NCI-H524 treated with DMSO at 0.1 percent for 48 hours (cell line): ENCODE measurements at places on chromosomes 6 and 20.

- no peak for DNase-seq
These were observed 247.7 kb downstream of the SOD2 start for GRCh38 chr6:159445351-159445750.

- no peak for DNase-seq
These were observed 45.4 kb upstream of the SPTLC3 start for GRCh38 chr20:12963416-12963815.

DNA sequence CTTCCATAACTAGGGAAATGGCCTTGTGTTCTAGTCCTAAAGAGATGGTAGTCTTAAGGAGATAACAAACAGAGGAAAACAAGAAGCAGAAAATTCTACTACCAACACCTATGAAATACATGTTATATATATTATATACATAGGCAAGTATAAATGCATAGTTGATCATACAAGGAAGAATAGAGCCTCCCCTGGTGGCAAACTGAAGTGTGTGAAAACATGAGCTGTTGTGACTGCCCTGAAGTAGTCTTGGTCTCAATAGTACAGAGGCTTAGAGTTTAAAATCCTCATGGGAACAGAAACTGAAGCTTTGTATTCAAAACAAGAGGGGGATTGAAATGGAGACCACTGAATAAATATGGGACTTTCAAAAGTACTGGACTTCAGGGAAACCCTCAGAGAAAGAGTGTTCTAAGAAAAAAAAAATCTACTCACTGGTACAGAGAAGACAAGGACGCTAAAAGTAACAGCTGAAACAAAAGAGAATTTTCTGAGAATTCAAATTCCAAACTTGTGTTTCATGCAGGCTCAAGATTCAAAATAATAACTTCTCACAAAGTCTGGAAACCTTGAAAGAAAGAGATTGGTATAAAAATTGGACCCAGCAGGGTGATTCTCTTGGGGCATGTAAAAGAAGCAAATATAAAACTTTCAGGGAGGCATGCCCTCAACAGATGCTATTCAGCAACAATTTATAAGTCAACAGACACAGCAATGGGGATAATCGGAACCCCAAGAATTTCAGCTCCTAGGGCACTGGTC, 59.7 kb upstream of the SAMD3 start:
- DNase-seq, result peak; percentile 7

- no peak for DNase-seq
These were observed 424.2 kb downstream of the FOXA2 start for GRCh38 chr20:22160101-22160652.

- no peak for DNase-seq
These were observed 227.4 kb upstream of the PLN start for GRCh38 chr6:118320652-118321051.

GRCh38 chr6:110392727-110393126, 22.6 kb downstream of the DDO start:
- no peak for DNase-seq

DNA sequence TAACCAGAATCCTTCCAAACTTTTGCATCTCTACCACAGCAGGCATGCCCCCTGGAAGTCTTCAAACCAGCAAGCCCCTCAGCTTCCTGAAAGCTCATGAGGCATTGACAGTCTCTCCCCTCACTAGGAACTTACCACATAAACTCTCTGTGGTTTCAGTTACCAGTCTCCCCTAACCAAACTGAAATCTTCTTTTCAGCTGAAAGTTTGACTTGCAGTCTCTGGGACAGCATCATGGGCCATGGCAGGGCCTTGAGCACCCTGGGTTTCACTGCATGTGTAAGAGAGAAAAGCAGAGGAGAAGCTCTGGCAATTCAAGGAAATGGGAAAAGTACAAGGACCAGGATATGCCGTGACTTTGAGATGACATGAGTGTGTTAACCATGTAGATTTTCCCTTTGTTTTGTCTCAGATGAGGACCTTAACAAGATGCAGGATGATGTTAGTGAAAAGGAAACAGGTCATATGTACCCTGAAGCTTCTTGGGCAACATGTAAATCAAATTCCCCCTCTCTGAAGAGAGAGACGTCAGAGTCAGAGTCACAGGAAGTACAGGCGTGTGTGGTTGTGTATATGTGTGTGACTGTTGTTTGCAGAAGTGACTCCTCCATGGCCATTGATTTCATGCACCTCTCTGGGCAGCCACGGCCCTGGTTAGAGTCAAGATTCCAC, 106.3 kb downstream of the TNFRSF21 start:
- DNase-seq, result no peak

GRCh38 chr20:50321797-50322480, 131.3 kb downstream of the CEBPB start:
- DNase-seq, result no peak

GRCh38 chr20:37299718-37300528, 10.5 kb downstream of the MANBAL start:
- no peak for DNase-seq

DNA sequence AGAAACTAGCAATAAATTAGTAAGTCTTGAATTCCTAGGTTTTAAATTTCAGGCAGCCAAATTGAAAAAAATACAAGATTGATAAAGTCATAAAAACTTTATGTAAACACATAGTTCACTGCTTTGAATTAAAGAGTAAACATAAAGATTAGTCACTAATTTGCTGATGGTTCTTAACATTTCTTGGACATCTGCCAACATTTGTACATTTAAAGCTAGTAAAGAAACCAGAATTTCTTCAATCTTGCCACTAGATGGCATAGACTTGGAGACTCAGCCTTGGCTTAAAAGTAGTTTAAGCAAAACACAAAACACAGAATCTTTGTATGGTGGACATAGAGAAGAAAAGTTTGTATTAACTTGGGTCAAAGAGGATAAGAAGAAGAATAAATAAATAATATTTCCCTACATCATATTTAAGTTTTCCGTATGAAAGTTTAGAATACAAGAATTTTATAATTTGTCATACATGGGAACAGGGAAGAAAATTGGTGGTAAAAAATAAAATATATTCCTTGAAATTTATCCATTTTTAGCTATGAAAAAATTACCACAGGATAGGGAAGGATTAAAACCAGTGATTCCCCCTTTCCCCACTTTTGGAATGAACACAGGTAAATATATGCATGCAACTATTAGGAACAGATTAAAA, 41.7 kb upstream of the FAM135A start:
- peak; percentile 27 for DNase-seq

DNA sequence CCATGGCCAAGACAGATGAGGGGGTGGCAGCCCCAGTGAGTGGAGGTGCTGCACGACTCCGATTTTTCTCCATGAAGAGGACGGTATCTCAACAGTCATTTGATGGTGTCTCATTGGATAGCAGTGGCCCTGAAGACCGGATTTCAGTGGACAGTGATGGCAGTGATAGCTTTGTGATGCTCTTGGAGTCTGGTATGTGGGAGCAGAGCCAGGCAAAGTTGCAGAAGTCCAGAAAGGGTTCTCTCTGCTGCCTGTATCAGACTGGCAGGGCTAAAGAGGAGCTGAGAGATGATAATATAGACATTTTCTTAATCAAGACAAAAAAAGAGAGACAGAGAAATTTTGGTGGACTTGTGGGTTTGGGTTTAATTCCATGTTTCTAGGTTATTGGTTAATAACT, 23.8 kb downstream of the TAF11 start:
- no peak for DNase-seq

- no peak for DNase-seq
These were observed 63.2 kb upstream of the DUSP22 start for GRCh38 chr6:228881-229651.

- no peak for DNase-seq
These were observed 147.4 kb downstream of the BACH2 start for GRCh38 chr6:90149280-90149679.

GRCh38 chr20:13995841-13996240, 525 bp downstream of the MACROD2 start:
- no peak for DNase-seq

DNA sequence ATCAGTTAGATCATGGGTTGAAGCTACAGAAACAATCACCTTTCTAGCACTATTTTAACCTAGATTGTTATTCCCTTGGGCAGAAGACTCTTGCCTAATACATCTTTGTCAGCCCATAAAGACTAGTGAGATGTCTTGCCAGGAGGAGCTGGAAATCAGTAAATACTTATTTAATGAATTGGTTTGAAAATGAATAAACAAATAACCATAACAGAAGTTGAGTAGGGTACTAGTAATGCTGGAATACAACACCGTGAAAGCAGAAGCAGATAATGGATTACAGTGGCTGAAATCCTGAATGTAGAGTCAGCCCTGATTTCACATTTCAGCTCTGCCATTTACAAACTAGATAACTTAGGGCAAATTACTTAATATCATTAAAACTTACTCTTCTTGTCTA, 236.1 kb downstream of the PACRG start:
- no peak for DNase-seq

DNA sequence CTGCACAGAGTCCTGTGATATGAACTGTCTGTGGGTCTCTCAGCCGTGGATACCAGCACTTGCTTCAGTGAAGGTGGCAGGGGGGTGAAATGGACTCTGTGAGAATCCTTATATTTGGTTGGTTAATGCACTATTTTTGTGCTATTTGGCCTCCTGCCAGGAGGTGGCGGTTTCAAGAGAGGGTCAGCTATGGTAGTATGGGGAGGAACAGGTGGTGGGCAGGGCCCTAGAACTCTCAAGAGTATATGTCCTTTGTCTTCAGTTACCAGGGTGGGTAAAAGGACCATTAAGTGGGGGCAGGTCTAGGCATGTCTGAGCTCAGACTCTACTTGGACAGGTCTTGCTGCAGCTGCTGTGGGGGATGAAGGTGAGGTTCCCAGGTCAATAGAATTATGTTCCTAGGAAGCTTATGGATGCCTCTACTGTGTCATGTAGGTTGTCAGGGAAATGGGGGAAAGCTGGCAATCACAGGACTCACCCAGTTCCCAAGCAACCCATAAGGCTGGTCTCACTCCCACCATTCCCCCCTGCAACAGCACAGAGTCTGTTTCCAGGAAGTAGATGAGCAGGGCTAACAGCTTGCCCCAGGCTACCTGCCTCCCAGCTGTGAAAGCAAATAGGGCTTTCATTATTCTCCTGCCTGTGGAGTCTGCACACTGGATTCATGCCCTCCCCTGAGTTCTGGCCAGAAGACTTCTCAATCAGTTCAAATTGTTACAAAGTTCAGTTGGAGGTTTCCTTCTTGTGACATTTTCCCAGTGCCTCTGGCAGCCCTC, 56.8 kb upstream of the PHIP start:
- no peak for DNase-seq

- DNase-seq, result no peak
These were observed 8.0 kb upstream of the CST9 start for GRCh38 chr20:23613676-23614075.

DNA sequence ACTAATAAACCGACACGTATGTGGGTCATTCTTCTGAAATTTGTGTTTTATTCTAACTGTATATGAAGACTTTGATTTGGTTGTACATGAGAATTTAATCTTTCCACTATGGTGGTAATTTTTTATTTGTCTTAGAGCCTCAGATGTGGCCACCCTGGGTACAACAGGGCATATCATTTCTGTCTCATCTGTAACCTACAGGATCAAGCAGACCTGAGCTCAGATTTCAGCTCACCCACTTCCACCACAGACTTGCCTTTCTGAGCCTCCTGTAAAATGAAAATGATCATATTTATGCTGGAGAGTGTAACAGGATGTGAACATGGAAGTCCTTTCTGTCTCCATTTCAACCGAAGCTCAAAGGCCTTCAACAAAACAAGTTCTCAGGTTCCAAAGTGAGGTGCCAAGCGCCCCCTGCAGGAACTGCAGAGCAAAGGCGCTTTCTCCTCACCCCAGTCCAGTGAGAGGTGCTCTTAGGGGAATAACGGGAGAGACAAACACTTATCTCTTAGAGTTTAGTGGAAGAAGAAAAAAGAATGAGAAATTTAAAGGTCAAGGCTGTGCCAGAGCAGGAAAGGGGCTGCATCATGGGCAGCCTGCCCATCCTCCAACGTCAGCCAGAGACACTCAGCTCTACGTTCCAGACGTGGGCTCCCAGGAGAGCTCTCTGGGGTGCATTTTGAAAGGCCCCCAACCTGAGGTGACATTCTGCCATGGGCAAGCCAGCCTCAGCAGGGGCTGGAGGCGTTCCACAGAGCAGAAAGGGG, 23.0 kb upstream of the CD24 start:
- no peak for DNase-seq

GRCh38 chr6:3266170-3266569, 7.4 kb downstream of the PSMG4 start:
- peak; percentile 69 for DNase-seq

GRCh38 chr6:143733510-143733909, 55.7 kb downstream of the PHACTR2 start:
- no peak for DNase-seq

DNA sequence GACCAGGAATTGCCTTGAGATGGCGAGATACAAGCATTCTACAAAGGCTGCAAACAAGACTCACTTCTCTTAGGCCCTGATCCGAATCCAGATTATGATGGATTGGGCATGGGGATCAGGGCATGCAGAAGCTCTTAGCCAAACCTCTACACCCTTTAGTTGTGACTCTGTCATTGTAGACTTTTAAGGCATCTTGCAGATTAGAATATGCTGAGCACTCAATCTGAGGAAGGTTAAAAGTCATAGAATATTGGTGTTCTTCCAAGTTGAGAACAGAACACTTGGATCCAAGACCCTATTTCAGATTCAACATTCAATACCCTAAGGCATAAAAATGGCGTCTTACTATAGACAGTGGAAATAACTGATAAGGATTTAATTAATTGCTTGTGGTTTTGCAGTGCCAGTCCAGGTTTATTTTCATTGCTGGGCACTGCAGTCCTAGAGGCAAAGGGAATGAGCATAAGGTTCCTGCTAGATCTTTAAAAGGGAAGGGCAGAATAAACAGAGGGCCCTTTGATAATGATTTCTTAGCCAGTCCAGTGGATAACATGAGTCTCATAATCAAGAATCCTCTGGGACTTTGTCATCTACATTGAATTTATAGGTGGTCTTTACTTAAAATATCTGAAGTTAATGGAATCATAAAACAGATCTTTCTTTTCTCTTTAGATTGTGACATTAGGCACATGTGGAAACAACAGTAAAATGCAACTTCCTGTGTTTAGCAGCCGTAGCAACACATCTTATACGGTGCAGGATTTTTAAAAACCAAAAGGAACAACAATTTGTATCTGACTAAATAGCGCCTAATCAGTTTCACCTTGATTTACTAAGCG, 17.6 kb downstream of the PHACTR2 start:
- no peak for DNase-seq

- DNase-seq, result no peak
These were observed 184.2 kb downstream of the ANKRD60 start for GRCh38 chr20:58044286-58044685.

DNA sequence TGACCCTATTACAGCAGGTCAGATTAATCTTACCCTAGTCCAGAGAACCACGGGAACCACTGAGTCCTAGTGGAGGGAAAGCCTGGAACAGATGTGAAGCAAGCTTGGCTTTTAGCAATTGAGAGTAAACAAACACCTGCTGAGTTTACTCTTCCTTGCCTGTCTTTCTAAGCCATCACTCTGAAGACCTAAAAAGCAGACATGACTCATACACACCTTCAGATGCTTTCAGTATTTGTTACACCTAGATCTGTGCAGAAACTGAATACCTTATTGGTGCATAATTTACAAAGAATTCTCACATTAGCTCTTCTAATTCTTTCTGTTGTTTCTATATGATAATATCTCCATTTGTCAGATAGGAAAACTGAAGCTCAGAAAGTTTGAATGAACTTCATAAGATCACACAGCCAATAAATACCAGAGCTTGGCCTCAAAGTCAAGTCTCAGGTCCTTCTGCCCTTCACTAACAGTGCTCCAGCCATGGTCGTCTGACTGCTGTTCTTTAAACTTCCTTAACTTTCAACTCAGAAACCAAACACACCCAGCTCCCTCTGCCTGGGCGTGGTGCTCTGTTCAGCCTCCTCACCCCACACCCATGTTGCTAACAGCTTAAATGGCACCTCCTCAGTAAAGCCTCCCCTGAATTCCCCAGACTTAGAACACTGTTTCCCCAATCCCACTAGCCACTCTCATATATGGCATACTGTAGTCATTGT, 8.6 kb upstream of the GABBR1 start:
- DNase-seq, result no peak
